T-helper 1 cell (primary cell): ENCODE measurements at places on chromosomes 11 and 22.

- no peak for DNase-seq
These were observed 165.0 kb downstream of the RCN1 start for GRCh38 chr11:32255841-32256240.

- DNase-seq, result no peak
These were observed 18.8 kb upstream of the ZBTB16 start for GRCh38 chr11:114040706-114041211.

DNA sequence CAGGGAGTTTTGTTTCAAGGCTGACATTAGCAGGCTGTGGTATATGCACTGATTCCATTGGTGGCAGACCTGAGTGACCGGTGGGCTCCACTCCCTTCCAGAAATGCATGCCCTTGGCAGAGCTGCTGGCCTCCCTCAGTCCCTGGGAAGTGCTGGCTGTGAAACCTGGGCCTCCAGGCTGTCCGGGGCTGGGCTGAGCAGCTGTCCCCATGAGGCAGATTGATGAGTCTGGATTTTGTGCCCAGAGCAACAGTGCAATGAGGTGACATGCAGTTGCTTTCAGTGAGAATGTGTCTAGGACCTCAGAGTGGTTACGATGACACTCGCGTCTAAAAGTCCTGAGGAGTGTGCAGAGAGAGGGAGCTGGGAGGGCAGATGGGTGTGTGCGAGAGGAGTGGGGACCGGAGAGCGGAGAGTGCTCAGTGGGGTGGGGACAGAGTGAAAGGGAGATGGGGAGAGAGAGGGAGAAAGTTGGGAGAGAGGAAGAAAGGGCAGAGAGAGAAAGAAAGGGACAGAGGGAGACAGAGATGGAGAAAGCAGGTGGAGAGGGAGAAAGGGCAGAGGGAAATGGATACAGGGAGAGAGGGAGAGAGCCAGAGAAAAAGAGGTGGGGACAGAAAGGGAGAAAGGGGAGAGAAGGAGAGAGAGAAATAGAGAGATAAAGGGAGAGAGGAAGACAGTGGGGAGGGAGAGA is 978.3 kb downstream of the BRD1 start:
- DNase-seq, result no peak

GRCh38 chr11:90332415-90332814 is 109.6 kb upstream of the CHORDC1 start:
- DNase-seq, result no peak

- no peak for DNase-seq
These were observed 23.0 kb downstream of the SCN4B start for GRCh38 chr11:118129471-118130172.

DNA sequence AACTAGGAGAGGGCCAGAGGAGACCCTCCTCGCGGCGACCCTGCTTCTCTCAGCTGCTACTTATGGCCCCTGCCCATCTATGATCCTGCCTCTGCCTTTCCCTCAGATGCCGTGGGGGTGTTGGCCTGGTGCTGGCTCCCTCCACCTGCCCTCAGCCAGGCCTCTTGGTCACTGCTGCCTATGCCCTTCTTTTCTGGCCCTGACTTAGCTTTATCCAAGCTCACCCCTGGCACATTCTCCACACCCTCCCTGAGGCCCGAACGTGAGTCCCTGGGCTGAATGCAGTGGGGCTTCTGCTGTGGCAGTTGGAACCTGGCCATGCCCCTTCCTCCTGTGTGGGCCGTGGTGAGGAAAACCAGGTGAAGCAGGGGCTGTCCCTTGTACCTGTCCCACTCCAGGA is 19.8 kb upstream of the SUSD2 start:
- no peak for DNase-seq

- no peak for DNase-seq
These were observed 16.7 kb upstream of the TXNRD2 start for GRCh38 chr22:19958083-19959042.

DNA sequence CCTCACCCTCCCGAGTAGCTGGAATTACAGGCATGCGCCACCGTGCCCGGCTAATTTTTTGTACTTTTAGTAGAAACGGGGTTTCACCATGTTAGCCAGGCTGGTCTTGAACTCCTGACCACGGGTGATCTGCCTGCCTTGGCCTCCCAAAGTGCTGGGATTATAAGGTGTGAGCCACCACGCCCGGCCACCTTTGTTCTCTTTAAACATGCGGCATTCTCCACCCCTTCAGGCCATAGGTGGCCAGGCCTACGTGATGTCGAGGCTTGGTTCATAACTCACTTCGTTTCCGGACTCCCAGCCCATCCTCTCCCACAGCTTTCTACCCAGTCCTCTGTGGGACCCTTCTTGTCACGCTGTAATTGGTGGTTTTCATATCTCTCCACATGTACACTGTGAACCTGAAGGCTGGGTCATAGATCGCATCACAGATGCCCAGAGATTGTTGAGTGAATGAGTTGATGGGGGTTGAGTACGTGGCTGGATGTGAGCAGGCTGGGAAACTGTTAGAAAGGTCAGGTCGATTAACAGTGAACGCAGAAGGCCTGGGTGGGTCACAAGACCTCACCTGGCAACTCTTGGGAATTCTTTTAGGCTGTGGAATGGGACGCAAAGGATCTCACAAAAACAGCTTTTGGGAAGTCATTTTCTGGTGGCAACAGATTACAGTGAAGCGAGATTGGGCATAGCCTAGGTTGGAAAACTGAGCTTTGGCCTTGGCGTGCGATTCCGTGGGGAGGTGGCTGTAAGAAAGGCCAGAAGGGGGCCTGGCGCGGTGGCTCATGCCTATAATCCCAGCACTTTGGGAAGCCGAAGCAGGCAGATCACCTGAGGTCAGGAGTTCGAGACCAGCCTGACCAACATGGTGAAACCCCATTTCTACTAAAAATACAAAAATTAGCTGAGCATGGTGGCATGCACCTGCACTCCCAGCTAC is 44.5 kb downstream of the ST14 start:
- DNase-seq, result no peak
